ENCODE measurements at places on chromosomes 16 and 17.
A peak's percentile ranks its signal among the peaks of the same experiment; 100 is the strongest.

DNA sequence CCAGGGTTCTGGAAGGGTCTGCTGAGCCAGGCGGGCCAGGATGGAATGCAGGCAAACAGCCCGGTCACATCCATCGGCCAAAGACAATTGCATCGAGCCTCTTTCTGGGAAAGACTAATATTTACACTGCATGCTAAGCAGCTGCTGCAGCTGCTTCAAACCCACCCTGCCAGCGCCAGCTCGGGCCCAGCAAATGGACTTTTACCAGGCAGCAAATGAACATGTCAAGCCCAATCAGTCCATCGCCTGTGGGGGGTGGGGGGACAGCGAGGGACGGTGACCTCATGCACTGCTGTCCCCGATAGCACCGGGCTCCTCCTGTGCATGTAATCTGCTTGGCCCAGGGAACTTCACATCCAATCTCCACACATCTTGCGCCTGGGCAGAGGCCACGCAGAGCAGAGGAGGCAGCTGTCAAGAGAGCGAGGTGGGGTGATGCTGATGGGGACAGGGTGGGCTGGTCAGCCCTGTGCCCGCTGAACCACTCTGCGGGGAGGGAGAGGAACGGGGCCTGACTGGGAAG, 39.4 kb upstream of the CDH5 start:
- DNase-seq = no peak

DNA sequence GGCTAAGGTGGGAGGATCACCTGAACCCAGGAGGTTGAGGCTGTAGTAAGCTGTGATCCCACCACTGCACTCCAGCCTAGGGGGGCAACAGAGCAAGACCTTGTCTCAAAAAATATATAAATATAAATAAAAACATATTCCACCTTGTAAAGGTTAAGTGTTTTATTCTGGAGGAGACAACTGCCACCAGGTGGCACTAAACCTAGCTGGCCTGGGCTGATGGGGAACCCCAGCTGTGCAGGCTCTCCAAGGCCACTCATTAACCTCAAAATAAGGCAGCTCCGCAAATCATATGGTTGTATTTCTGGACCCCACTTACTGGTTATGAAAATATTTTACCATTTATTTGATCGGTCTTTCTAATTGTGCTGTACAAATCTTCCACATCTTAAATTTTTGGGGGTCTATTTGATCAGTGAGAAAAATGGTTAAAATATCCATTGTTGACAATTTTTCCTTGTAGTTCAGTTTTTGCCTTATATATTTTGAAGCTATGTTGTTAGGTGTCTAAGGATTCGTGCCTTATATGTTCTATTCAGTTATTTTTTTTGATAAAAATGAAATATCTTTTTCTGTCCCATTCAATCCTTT, 8.5 kb upstream of the ICAM2 start:
- peak; percentile 67 for DNase-seq

DNA sequence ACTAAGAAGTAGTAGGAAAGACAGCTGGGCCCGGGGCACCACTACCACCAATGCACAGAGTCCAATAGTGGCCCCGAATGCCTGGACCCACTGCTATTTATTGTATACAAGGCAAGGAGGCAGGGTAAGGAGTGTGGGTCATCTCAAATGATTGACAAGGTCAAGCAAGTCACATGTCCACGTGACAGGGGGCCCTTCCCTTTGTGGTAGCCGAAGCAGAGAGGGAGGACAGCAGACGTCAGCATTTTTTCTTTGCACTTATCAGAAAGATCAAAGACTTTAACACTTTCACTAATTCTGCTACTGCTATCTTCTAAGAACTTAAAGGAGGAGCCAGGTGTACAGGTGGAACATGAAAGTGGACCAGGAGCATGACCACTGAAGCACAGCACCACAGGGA, 6.5 kb downstream of the VPS53 start:
- no peak for DNase-seq

GRCh38 chr17:79902146-79902791, 63.0 kb upstream of the CBX4 start:
- no peak for DNase-seq

DNA sequence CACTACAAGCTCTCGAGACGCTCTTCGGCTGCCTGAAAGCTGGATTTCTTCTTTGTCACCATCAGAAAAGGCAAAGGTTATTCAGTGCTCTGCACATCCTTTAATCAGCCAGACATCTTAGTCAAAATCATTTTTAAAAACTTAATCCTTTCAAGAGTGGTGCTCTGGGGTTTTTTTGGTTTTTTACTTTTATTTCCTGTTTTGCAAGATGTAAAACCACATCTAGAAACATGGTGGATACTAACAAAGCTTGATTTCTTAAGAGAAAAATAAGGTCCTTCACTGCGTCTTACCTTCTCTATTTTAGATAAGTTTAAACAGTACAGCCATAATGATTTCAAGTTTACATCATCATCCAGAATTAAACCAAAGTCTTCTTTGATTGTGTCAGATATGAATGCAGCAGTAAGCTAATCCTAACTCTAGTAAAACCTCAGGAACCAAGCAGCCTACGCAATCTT, 6.3 kb downstream of the ANKRD11 start:
- no peak for DNase-seq

DNA sequence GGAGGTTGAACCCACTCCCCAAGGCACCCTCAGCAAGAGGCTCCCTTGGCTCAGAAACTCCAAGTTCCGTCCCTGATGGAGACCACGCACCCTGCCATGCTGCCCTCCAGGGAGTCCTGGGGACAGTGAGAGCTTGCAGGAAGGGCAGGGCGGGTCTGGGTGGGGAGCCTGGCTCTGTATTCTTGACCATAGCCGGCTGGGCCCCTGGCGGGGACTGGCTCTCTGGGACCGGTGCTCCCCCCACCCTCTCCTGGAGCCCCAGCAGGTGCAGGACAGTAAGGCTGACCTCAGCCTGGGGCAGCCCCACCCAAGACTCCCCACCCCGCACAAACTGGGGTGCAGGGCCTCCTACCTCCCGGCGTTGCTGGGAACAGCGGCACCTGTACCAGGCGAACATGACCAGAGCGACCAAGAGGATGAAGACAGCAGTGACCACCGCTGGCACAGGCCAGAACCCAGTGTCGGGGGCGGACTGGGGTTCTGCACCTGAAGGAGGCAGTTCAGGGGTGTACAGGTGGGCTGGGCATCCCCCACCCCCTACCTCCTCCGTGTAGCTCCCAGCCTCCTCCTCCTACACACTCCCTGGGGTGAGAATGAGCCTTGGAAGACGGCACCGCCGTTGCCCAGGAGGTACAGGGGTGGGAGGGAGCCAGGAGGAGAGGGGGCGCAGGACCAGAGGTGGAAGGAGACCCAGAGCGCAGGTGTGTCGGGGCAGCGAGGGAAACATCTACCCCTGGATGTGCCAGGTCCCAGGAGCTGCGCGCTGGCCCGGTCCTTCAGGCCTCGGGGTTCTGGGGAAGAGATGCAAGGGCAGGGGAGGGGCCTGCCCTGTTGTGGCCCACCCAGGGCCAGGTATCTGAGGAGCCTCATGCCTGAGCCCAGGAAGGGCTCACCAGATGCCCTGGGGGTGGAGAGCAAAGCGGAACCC, 5.4 kb upstream of the CD7 start:
- DNase-seq = no peak

GRCh38 chr17:78908426-78908825, 5.4 kb upstream of the CEP295NL start:
- no peak for DNase-seq

DNA sequence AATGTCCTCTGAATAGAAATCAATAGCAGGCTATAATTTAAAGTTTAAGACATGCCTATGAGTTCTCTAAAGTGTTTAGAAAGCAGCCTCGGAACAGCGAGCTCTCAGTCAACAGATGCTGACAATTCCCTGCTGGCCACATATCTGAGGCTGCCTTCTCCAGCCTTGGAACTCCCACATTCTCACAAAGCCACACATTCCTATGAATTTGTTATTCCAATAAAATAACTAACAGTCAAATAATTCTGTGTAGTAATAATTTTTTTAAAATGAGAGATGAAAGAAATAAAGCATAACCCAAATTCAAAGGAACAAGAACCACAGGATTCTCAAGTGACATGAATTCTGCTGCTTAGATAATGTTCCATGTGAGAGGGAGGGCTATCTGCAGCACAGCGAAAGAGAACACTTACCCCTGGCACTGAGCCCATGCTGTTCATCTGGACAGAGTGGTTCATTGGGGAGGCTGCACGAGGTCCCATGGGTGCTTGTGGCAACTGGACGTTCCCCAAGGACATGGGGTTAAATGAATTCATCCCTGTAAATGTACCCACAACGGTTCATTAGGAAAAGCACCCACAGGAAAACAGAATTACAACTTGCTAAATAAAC, 56.9 kb upstream of the TRAP1 start:
- peak; percentile 43 for DNase-seq

GRCh38 chr17:27669850-27670249, 38.9 kb downstream of the LGALS9 start:
- no peak for DNase-seq

GRCh38 chr17:16281351-16281750, 64.3 kb downstream of the PIGL start:
- peak; percentile 96 for DNase-seq

- no peak for DNase-seq
Observed at GRCh38 chr16:14374451-14375131, 255.5 kb downstream of the PARN start.

DNA sequence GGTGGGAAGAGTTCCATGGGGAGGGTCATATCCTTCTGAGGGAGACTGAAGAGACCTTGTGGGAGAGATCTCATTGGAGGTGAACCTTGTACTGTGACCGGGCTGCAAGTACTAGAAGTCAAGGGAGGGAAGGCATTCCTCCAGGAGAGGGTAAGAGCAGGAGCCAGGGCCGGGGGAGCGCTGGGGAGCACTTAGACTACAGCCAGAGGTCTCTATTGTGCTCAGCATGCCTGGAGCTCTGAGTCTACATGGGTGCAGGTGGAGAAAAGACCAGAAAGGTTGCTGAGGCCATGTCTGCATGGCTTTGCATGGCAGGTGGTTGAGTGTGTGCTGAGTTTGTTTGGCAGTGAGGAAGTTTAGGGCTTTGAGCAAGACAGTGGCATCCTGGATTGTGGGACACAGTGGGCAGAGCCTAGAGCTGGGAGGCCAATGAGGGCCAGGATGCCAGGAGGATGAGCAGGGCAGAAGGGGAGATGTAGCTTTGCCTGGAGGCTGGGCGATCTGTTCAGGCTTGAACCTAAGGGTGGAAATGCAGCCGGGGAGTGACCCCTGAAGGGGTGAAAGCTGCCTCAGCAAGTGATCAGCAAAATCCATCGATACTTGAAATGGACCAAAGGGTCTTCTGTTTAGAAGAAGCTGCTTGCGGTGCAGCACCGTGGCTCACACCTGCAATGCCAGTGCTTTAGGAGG, 317.4 kb upstream of the TNRC6C start:
- DNase-seq = no peak

DNA sequence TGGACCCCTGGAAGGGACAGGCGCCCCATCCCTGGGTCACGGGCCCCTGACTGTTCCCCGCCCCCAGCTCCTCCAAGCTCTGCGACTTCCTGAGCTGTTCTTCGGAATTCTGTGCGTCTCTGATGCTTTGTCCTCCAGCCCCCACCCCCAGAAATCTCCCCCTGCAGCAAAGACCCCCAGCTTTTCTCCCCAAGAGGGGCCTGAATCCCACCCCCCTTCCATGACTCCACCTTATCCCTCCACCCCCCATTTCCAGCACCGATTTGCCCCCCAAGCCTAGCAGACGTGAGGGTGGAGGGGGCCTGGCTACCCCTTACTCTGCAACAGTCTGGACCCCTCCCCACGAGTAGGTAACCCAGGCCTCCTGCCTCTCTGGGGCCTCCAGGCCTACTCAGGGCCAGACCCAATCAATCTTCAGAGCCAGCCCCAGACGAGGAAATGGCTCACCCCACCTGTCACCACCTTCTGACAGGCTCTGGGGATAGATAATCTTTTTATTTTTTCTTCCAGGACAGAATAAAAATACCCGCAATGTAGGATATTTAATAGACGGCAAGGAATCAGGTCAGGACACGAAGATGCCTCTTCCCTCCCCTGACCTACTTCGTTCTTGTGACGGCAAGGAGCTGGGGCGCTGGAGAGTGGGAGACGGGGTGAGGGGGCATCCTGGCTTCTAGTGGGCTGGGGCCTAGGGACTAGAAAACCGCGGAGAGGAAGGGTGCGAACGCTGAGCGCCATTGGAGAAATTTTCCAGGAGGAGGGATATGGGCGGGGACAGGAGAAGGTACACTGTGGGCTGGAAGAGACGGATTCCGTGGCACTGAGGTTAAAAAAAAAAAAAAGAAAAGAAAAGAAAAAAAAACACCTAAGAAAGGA, 744 bp upstream of the PLXDC1 start:
- no peak for DNase-seq

DNA sequence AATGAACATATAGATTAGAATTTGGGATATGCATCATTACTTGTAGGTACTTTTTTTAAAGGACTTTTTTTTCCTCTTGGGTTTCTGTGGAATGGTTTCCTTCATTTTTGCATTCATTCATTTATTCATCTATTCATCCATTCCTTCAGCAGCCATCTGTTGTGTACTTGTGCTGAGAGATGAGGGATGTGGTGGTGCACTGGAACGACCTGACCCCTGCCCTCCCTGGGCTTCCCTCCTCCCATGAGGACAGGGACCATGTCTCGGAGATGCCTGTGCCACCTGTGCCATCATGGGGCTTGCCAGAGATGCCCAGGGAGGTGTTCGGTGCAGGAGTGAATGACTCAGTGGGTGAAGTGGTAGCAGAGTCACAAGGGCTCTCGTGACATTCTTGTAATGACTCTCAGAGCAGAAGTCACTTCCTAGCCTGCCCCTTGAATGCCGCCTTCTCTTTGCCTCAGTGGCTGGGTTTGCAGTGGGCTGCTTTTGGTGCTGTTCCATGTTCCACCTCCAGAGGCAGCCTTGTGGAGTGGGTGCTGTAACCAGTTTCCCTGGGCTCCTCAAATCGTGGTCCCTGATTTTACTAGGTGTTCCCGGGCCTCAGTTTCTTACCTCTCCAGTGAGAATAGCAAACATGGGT, 43.9 kb downstream of the CLEC16A start:
- DNase-seq = no peak

DNA sequence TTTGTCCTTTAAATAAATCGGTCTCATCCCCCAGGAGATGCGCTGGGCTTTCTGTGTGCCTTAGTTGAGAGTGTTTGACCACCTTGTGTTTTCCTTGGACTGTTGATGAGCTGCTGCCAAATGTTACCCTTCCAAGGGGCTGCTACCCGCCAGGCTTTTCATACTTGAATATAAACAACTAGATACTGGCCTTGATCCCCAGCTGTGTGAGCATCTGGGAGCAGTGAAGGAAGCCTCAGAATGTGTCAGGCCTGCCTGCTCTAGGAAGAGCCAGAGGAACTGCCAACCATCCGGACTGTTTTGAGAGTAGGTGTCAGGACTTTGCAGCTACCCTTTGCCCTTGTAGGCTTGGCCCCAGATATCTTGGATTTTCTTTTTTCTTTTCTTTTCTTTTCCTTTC, 57.8 kb downstream of the LDHD start:
- peak; percentile 43 for DNase-seq

- DNase-seq = no peak
Observed at GRCh38 chr17:31481783-31482081, 90.3 kb downstream of the RAB11FIP4 start.

- peak; percentile 72 for DNase-seq
Observed at GRCh38 chr16:67936124-67936879, at the start of gene PSMB10. PSMB10 (minus strand) TSS chr16:67936850; CDS start chr16:67936749, 101 bp downstream.

GRCh38 chr16:63653044-63653839, 1468.6 kb downstream of the CDH11 start:
- DNase-seq = no peak
